Dermis microvascular lymphatic vessel endothelial cell (primary cell): ENCODE measurements at places on chromosomes 13 and 19. TPM values are rescaled to one million over a fixed set of nuclear protein-coding genes. Genes with fewer than 3 reads are reported as not detected.

Gene PRX
- 0.90 and 1.5 TPM in 2 replicates for total RNA-seq

Gene EFNB2
- 64.9 and 67.3 TPM in 2 replicates for total RNA-seq

DNA sequence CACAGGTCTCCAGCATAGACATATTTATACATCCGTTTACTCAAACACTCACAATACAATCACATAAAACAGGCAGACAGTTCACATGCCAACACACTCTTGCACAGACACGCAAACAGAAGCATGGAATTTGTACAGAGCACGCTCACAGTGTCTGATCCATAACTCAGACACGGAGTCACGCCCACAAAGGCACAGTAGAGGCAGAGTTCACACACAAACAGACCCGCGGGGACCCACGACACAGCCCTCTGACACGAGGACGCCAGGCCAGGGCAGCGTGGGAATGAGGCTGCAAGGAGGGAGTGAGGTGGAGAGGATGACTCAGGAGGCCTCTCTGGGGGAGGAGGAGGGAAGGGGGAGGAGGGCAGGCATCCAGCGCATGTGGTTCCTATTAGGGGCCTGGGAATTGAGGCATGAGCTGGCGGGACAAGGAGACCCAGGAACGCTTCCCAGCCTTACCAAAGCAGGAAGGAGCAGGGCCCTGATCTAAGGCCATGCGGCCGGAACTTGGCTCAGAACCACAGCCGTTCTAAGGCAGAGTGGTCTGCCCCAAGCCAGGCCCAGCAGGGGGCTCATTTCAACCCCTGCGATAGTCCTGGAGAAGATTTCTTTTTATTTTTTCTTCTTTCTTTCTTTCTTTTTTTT is 9.1 kb upstream of the OLFM2 start:
- DNase-seq, result peak; percentile 24

GRCh38 chr13:32403108-32403507 is 24.8 kb downstream of the N4BP2L1 start:
- no peak for DNase-seq

DNA sequence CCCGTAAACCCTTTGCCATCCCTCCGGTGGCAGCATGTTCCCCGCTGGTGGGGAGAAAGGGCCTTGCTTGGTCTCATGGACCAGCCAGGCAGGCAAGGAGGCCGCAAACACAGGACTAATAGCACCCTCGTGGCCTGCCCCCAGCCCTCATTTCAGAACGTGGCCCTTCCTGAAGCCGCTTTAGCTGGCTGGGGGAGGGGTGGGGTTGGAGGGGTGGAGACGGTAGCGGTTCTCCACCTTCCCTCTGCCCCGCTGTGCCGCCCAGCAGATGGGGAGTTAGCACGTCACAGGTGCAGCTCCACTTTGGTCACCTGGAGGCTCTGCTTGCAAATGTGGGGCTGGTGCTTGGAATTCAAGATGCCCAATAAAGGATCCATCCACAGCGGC is 59.3 kb upstream of the URI1 start:
- no peak for DNase-seq

- DNase-seq, result no peak
These were observed 201.5 kb downstream of the TM9SF2 start for GRCh38 chr13:99702687-99703319.

Gene RFPL4AL1
- total RNA-seq, result 0.51 TPM in 1 of 2 replicates, not detected in the other

DNA sequence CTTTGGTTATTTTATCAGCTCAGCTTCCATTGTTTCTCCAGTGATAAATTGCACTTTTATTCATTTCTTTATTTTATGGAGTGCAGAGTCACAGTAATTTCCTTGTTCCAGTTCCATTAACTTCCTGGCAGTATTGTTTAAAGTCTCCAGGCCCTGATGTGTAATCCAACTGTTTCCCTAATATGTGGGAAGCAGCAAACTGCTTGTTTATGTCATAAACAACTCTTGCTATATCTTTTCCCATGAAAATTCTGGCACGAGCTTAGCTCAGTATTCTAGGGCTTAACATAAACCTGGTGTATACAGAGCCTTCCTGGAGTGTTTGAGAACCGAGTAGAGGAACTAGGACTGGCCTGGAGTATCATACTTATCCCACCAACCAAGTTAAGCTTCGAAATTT is 83.5 kb upstream of the ARGLU1 start:
- DNase-seq, result peak; percentile 25

DNA sequence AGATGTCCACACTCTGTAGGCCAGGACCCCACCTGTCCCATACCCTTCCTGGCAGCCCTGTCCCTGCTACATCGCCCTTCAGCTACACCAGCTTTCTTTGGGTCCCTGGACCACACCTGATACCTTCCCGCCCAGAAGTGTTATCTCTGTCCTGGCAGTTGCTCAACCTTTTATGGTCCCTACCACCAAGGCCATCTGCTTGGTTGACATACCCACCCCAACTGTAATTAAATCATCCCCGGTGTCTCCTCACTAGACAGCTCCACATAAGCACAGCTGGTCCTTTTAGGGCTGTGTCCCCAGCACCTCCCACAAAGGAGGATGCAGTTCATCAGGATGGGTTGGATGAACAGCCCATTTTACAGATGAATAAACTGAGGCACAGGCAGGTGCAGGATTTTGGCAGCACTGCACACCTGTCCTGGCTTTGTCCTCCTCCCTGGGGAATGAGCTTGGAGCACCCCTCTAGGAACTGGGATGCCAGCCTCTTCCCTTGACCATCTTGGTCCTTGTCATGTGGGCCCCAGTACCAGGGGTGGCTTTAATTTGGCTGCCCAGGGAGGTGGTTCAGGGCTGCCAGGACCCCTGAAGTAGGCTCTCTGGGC is 12.9 kb downstream of the NACC1 start:
- DNase-seq, result no peak

Gene IFNL1
- not detected in 2 replicates for total RNA-seq

Gene MCEMP1
- not detected in 2 replicates for total RNA-seq

- no peak for DNase-seq
These were observed 2.6 kb downstream of the CRB3 start for GRCh38 chr19:6466526-6467248.

DNA sequence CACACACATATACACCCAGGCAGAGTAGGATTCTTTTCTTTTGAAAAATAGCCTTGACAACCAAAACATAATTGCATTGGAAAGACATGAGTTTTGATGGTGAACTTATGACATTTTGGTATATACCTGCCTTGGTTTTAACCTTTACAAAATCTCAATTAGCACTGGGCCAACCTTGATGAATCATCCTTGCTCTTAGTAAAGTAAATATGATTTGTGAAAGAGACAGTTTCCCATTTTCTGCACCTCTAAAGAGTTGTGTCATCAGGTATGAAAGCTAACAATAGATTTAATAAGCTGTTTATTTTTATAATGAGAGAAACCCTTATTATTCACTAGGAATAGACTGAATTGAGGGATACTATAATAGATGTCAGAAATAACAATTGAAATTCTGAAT is 15.7 kb upstream of the ENOX1 start:
- no peak for DNase-seq

DNA sequence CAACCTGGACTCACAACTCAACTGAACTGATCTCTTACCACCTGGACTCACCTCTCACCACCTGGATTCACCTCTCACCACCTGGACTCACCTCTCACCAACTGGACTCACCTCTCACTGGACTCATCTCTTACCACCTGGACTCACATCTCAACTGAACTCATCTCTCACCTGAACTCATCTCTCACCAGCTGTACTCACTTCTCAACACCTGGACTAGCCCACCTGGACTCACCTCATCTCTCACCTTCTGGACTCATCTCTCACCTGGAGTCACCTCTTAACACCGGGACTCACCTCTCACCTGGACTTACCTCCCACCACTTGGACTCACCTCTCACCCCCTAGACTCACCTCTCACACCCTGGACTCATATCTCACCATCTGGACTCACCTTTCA is 7.3 kb upstream of the CASP14 start:
- no peak for DNase-seq

Gene HSPB6
- 0.13 and 0.25 TPM in 2 replicates for total RNA-seq

- no peak for DNase-seq
These were observed 2.8 kb downstream of the NACC1 start for GRCh38 chr19:13120817-13121216.

DNA sequence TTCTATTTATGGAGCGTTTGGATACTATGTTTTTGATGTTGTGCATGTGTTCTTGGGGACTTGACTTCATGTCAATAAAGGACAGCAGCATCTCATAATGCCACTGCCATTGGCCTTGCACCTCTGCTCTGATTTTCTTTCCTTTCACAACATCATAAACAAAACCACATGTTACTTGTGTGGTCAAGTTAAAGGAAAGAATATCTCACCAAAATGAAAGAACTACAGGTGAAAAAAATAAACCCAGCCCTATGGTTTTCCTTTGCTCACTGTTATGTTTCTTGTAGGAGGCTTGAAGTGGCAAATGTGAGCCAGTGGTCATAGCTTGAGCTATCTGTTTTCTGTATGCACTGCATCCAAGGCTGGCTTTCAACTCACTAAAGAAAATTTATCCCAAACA is 240.4 kb downstream of the KCNRG start:
- no peak for DNase-seq

DNA sequence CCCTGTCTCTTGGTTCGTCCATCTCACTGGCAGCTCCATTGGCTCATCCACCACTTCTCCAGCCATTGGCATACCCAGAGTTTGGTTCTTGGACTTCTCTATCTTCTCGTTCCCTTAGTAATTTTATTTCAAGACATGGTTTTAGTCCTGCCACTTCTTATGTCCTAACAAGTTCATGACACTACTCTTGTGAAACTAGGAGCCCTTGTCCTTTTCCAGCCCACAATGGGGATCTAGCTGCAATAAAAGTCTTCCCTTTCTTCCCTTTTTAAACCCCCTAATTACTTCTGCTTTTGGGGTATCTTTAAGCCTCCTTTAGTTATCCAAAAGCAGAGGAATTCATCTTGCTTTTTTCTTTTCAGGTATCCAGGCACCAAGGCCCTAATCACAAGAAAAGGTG is 2.9 kb upstream of the RCBTB2 start:
- DNase-seq, result no peak

GRCh38 chr19:6521718-6522646 is 8.8 kb upstream of the TNFSF9 start:
- no peak for DNase-seq

Gene LGALS14
- total RNA-seq, result not detected in 2 replicates

GRCh38 chr19:34962687-34963572 is 1.1 kb downstream of the ZNF792 start:
- peak; percentile 57 for DNase-seq

- no peak for DNase-seq
These were observed 442.1 kb downstream of the PCDH20 start for GRCh38 chr13:60973529-60973928.

DNA sequence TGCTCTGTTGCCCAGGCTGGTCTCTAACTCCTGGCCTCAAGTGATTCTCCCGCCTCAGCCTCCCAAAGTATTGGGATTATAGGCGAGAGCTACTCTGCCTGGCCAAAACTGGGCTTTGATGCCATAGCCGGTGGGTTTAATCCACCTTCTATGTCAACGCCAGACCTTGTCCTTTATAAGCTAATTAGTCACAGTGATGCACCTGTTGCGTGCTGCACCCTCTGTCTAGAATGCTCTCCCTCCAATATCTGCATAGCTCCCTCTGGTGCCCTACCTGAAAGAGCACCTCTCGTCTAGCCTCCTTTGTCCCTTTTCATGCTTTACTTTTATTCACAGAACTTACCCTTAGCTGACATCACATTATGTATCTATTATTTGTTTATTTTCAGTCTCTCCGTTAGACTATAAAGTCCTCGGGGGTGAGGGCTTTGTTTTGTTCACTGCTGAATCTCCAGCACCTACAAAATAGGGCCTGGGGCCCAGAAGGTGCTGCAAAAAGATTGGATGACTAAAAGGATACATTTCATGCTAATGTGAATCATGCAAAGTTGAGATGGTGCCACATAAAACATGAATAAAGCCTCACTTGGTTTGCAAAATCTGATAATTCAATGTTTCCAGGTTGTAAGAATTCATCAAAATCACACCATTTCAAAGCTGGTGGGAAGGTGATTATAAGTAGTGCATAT is 148.1 kb downstream of the USP12 start:
- DNase-seq, result no peak

Gene C19orf67
- not detected in 2 replicates for total RNA-seq

DNA sequence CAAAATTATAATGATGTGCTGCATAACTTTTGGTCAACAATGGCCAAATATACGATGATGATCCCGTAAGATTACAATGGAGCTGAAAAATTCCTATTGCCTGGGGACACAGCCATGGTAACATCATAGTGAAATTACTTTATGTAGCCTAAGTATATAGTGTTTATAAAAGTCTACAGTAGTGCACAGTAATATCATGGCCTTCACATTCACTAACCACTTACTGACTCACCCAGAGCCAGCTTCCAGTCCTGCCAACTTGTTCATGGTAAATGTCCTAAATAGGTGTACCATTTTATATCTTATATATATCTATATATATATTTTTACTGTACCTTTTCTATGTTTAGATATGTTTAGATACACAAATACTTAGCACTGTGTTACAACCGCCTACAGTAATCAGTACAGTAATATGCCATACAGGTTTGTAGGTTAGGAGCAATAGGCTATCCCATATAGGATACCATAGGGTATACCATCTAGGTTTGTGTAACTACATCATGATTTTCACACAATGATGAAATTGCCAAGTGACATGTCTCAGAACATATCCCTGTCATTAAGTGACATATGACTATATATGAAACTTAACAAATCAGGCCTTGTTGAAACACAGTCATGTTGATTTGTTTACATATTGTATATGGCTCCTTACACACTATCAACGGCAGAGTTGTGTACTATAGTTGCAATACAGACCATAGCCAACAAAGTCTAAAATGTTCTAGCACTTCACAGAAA is 23.7 kb downstream of the DIS3 start:
- DNase-seq, result no peak

DNA sequence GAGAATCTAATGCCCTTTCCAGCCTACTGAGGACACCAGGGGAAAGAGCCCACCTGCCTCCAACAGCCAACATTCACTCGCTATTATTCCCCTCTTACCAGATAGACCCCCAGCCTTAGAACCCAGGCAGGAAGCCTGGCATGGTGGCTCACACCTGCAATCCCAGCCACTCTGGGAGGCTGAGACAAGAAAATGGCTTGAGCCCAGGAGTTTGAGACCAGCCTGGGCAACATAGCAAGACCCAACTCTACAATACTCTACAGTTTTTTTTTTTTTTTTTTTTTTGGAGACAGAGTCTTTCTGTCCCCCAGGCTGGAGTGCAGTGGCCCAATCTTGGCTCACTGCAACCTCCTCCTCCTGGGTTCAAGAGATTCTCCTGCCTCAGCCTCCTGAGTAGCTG is 3.5 kb upstream of the LMNB2 start:
- no peak for DNase-seq

- no peak for DNase-seq
These were observed 9.5 kb upstream of the AMER2 start for GRCh38 chr13:25181597-25181996.

Gene TMEM86B
- 0.26 and 0.89 TPM in 2 replicates for total RNA-seq

Gene ADPRHL1
- total RNA-seq, result 0.25 and 0.77 TPM in 2 replicates

- DNase-seq, result no peak
These were observed 23.9 kb upstream of the NCCRP1 start for GRCh38 chr19:39172700-39173501.

DNA sequence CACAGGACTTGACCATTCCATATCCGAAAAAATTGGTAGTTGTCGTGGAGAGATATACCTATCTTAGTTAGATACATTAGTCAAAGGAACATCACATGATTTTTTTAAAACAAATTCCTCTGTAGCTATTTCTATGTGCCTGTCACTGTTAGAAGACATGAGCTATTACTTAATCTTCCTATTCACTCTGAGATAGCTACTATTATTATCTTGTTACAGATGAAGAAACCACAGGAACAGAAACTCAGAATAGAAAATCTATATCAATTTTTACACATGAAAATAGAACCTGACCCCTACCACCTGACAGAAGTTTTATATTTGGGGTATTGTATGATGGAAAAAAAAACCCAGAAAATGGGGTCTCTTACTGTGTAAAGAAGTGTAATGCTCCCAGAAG is 68.9 kb upstream of the TDRD3 start:
- DNase-seq, result no peak

Gene DCT
- not detected in 2 replicates for total RNA-seq
